ENCODE measurements at places on chromosomes 1 and 21.

DNA sequence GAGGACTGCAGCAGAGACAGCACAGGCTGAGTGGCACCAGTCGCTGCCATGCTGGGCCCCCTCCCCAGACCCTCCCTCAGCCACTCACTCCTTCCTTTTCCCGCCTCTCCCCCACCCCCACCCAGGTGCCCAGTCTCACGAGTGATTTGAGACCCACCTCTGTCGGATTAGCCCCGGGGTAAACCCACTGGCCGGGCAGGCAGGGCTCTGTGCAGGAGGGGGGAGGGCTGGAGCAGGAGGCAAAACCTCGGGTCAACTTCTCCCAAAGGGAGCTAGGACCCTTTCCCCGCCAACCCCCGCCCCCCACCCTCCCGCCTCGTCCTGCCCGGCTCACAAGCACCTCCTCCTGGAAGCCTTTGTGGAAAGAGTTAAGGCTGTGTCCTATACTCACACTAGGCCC lies 3.5 kb upstream of the MRPL24 start:
- DNase-seq, result no peak

DNA sequence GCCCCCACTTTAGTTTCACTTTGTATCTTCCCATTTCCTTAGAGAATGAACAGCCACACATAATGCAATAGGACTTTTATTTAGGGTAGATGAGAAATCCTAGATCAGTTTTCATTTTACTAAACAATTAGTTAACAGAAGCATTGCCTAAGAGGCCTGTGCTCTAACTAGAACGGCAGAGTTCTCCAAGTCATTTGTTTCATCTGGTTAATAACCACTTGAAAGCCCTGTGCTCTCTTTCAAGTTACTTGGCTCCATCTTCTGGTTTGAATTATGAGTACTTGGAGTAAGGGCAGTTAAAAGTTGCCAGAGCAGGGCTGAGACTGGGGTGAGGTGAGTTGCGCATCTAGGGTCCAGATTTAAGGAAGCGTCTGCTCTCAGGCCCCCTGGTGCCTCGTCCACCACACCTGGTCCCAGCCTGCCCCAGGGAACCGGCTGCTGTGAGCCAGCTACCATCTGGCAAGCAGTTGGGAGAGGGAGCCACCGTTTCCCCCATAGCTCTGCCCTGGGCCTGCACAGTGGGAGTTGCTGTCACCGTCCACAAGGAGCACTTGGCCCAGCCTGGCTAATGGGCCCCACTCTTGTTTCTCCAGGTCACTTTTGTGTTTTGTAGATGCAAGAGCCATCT lies 18.1 kb upstream of the SLC44A3 start:
- peak; percentile 12 for DNase-seq

- no peak for DNase-seq
Observed at GRCh38 chr1:47918257-47918867, 78.8 kb downstream of the TRABD2B start.

DNA sequence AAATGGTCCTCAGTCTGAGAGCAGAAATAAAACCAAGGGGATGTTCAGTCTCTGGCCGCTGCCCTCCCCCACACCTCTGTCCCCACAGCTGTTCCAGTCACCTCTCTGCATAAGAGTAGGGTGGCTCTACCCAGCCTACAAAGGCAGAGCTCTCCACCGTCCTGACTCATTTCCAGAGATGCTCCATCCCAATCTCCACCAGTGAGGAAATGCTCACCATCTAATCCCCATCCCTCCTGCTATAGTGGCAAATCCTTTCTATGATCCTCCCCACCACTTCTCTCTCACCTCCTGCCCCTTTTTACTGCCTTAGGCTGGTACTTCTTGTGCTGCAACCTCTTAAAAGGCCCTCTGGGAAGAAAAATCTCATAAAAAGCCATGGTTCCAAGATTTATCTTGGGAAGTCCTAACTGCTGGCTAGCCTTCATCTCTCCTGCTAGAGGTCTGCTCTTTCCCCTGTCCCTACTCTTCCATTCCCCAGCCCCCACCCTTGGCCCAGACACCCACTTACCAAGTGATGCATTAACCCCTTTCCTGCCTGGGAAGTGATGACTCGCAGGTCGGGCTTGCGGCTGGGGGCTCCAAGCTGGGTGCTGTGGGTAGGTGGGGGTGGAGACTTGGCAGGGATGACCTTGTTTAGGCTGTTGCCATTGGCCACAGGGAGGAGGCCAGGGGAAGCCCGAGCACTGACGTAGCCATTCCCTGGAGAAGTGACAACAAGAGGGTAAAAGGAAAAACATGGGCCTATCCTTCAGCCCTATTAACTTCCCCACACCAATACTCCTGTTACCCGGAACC lies 23.9 kb downstream of the MEF2D start:
- no peak for DNase-seq

DNA sequence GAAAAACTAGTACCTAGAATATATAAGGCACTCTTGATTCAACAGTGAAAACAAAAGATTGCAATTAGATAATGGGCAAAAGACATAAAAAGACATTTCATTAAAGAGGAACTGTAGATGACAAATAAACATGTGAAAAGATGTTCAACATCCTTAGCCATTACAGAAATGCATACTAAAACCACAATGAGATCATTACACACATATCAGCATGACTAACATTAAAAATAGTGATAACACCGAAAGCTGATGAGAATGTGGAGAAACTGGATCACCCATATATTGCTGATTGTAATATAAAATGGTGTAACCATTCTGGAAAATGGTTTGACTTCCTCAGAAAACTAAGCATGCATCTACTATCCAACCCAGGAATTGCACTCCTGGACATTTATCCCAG lies 340.3 kb downstream of the SEC16B start:
- no peak for DNase-seq

DNA sequence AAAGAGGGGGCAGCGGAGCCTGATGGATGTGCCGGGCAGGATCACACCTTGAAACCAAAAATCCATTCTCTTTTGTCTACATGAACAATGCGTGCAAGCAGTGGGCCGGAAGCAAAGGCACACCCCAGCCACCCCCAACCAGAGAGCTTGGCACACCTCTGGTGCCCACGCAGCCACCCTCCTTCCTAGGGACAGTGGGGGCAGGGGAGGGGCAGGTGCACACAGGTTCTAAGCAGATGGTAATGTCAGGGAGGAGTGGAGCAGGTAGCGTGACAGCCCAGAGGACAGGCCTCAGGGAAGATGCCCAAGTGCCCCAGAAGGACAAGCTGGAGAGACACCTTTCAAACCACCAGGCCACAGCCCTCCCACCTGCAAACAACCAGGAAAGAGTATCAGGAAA lies 36.5 kb downstream of the SYF2 start:
- no peak for DNase-seq
